ENCODE measurements at places on chromosomes 11 and 22.

GRCh38 chr11:102806296-102806695 lies 8.3 kb upstream of the MMP1 start:
- DNase-seq = no peak

DNA sequence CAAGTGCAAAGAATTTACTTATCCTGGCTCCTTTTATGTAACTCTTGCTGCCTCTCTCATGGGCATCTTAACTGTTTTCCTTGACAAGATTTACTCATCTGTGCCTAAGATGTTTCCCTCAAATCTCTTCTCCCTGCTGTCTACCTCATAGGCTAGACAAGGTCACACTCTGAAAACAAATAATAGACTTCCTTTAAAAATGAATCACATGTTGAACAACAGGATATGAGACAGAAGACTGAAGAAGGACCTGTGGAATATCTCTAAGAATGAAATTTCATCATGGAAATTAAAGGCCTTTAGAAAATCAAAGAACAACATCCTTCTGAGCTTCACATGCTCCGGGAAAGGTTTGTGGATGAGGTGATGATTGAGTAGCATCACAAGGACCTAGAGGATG lies 6.0 kb upstream of the SCGB2A2 start:
- DNase-seq = no peak

DNA sequence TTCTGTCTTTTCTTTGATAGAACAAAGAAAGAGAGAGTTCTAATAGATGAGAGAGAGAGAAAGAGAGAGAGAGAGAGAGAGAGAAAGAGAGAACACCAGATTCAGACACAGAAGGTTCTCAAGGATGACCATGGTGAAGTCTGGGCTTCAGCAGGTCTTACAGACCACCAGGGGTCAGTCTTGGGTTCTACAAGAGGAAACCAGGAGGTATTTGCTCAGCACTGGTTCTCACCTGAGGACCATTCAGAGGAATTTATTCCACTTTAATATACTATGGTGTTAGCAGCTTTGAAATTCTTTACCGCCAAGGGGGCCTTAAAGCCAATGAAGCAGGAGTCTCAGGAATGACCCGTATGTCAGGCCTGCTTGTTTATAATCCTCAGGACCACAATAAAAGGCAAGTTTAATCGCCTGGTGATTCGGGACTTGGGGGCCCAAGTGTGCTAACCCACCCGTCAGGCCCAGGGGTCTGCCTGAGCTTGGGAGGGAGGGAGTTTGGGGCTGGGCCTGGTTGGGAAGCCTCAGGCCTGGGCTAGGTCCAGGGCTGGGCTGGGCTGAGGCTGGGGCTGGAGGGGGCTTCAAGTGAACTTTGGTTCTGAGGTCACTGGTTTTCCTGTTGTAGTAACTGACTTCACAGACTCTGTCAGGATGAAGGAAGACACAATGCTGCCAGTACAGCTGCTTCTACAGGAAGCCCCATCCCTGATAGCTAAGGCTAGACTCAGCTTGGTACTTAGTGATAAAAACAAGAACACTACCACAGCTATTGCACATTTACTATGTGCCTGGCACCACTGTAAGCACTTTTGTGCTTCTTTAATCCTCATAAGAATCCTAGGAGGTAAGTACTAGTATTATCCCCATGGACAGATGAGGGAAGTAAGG lies 179.2 kb upstream of the ZBED5 start:
- no peak for DNase-seq

GRCh38 chr11:695288-695537 lies 191 bp upstream of the DEAF1 start:
- DNase-seq = no peak

DNA sequence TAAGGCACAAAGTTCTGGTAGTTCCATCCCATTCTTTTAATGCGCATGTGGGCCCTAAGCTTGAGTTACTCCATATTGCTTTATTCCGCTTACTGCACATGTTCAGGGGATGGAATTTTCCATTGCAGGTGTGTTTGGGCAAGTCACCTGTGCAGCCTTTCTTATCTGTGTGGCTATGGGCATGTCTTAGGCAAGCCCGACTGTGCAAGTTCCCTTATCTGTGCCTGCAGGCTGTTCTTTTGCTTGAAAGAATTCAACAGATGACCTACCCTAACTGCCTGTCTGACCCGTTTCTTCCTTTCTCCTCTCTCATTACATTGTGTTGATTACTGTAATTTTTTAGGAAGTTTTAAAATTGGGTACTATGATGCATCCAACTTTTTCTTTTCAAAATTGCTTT lies 363.6 kb downstream of the TTC28 start:
- no peak for DNase-seq

- no peak for DNase-seq
These were observed 23.4 kb downstream of the ASPHD2 start for GRCh38 chr22:26452236-26453016.

- DNase-seq = no peak
These were observed 9.8 kb downstream of the RPL27A start for GRCh38 chr11:8692417-8692816.

- DNase-seq = no peak
These were observed 56.9 kb downstream of the PARVA start for GRCh38 chr11:12434325-12434654.

- DNase-seq = no peak
These were observed 833 bp downstream of the NHERF4 start for GRCh38 chr11:119185981-119186634.

DNA sequence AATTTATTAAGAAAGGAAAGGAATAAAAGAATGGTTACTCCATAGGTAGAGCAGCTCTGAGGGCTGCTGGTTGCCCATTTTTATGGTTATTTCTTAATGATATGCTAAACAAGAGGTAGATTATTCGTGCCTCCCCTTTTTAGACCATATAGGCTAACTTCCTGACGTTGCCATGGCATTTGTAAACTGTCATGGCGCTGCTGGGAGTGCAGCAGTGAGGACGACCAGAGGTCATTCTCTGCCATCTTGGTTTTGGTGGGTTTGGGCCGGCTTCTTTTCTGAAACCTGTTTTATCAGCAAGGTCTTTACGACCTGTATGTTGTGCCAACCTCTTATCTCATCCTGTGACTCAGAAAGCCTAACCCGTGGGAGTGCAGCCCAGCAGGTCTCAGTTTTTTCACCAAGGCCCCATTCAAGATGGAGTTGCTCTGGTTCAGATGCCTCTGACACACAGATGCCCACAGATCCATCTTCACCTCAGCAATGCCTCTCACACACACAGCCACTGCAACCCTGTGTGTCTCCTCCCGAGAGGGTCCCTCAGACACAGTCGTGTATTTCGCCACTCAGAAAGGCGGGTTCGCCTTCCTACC lies 16.4 kb upstream of the JAM3 start:
- DNase-seq = no peak
